ENCODE measurements at places on chromosomes 13 and 19.

DNA sequence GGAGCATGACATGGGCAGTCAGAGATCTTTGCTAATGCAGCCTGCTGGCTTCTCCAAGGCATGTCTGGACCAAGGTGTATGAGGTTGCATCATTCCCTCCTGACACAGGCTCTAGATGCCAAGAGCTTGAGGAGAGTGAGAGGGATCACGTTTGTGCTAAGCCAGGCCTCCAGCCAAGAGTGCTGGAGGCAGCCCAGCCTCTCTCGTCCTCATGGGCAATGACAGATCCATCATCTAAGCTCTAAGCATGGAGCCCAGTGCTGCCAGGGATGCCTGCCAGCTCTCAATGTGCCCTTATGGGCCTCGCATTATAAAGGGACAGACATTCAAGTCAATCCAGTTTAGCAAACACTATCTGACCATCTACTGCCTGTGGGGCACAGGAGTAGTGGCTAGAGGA, 136.3 kb upstream of the VSTM2B start:
- no peak for DNase-seq

- no peak for DNase-seq
Observed at GRCh38 chr13:93767917-93768409, 541.4 kb downstream of the GPC6 start.

- DNase-seq = no peak
Observed at GRCh38 chr13:110300090-110300815, 6.7 kb downstream of the COL4A1 start.

GRCh38 chr13:36515466-36515865, 83.2 kb downstream of the CCNA1 start:
- no peak for DNase-seq

DNA sequence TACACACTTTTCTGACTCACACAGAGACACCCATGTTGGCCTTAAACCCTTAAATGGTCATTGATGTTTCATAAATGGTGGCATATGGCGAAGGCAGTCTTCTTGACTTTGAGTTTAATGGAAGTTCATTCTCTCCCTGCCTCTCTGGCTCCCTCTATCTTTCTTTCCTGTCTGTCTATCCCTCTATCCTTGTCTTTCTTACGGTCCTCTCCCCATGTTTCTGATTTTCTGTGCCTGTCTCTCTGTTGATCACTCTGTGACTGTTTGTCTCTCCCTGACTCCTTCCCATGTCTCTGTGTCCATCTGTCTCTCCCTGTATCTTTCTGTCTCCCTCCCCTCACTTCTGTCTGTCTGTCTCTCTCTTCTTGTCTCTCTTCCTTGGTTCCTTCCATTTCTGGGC, 43.2 kb upstream of the SHKBP1 start:
- no peak for DNase-seq

DNA sequence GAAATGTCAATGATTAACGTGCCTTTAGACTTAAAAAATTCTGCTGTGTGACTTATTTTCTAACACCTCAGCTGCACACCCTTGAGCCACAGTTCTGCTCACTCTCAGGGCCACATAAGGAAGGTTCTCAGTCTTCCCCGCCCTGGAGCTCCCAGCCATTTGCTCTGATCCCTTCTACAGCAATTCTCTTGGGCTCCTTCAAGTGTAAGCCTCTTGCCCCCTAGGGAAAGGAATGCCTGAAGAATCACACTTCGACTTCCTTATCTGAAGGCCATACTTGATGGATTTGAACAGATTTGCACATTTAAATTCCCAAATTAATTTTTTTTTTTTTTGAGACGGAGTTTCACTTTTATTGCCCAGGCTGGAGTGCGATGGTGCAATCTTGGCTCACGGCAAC, 44.2 kb downstream of the RASA3 start:
- DNase-seq = no peak

DNA sequence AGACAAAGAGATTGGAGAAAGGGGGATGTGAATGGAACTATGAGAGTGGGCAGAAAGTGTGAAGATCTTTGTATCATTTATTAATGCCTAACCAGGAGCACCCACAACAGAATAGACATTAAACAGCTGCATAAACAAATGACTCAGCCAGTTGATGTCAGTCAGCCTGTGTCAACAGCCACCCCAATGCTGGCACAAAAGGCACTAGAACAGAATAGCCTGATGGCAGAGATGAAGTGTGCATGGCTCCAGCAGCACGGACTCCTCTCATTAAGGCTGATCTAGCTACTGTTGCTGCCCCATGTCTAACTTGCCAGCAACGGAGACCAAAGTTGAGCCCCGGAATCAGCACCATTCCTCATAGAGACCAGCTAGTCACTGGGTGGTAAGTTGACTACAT, 7.8 kb downstream of the CPB2 start:
- DNase-seq = no peak

- DNase-seq = no peak
Observed at GRCh38 chr13:83184150-83184475, 698.2 kb downstream of the SLITRK1 start.

DNA sequence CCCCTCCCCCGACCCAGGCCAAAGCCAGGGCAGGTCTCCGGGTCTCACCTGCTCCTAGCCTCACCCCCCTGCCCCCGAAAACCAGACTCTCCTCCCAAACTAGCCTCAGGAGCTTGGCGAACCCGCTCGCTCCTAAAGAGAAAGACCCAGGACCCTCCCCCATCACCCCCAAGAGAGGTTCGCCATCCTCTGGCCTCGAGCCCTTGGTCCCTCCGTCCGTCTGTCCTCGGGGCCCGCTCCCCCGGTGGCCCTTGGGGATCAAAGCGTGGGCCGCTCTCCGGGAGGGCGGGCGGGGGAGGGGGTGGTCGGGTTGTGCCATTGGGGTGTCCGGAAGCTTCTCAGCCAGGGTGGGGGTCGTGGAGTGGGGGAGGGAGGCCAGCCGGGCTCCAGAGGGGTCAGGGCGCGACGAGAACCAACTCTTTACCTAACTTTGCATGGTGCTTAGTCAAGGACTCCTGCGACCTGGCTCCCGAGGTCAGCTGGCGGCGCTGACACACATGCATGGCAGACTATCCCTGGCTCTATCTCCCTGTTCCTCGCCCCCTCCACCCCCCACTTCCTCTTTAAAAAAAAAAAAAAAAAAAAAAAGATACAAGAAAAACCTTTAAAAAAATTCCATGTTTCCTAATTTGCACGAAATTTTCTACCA, 15.6 kb downstream of the SMIM24 start:
- DNase-seq = no peak

DNA sequence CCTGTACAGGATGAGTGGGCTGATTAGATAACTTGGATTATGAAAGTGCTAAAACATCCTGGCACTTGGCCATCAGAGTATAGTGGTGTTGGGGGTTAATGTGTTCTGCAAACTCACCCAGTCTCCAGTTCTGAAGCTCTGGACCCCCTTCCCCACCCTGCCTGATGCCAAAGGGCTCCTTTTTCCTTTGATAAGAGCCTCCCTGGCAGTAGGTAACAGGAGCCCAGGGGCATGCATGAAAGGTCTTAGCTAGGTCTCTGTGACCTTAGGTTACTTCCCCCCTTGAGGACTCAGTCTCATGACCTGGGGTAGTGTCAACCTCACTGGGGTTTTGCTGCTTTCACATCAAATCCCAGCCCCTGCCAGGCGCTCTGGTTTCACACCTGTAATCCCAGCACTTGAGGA, 2.5 kb downstream of the RPS28 start:
- no peak for DNase-seq

DNA sequence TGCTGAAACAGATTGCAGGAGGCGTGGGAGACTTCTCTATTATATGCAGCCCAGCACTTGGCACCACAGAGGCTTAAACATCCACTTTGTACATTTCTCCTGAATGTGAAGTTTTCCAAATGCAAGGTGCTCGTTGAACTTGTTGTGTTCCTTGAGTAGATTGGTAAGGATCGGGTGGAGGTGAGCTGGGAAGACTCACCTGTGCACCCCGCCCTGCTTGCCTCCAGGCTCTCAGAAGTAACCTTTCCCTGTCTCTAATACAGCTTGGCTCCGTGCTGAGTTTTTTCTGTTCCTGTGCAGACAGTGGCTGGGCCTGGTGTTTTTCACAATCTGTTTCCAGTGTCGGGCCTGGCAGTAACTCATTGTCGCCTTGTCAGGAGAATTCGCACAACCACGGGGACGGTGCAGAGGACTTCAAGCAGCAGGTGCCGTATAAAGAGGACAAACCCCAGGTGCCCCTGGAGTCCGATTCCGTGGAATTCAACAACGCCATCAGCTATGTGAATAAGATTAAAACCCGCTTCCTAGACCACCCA, 12.3 kb downstream of the SIN3B start:
- DNase-seq = no peak

- no peak for DNase-seq
Observed at GRCh38 chr19:5166262-5166661, 174.3 kb downstream of the PTPRS start.

DNA sequence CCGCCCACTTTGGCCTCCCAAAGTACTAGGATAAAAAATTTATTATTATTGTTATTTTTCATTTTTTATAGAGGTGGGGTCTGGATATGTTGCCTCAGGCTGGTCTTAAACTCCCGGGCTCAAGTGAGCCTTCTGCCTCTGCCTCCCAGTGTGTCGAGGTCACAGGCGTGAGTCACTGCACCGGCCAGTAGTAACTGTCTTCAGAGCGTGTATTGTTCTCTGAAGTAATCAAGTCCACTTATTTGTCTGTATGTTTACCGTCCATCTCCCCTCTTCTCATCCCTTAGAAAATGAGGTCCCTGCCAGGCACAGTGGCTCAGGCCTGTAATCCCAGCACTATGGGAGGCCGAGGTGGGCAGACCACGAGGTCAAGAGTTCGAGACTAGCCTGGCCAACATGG, 18.2 kb upstream of the SULT2B1 start:
- DNase-seq = no peak

DNA sequence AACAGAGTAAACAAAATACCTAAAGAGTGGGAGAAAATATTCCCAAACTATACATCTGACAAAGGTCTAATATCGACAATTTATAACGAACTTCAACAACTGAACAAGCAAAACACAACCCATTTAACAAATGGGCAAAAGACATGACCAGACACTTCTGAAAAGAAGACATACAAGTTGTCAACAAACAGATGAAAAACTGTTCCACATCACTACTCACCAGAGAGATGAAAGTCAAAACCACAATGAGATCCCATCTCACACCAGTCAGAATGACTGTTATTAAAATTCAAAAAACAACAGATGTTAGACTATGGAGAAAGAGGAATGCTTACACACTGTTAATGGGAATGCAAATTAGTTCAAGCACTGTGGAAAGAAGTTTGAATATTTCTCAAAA, 233.8 kb upstream of the EDNRB start:
- no peak for DNase-seq

DNA sequence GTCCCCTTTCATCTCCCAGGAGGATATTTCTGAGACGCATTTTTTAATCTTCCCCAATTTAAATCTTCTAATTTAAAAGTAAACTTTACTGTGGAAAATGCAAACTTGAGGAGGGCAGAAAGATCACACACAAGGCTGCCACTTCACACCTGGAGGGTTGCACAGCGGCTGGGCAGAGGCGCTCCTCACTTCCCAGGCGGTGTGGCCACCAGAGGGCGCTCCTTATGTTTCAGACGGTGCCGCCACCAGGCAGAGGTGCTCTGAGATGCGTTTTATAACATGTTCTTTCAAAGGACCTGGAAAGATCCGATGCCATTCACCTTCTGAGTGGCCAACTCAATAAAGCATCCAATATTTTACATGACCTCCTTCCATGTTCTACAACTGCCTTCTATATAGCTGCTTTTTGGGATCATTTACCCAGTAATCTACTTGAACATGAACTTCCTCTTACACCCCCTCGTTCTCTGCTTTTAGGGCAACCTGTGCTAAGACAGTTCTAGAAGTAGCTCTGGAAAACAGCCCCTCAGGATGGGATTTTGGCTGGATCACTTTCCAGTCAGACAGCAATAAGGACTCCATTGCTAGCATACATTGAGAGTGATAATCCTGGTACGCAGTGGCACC, 14.8 kb upstream of the MTUS2 start:
- DNase-seq = no peak

GRCh38 chr19:47408156-47408938, 11.0 kb downstream of the MEIS3 start:
- DNase-seq = no peak

- DNase-seq = no peak
Observed at GRCh38 chr19:8611877-8612806, 1.6 kb upstream of the ADAMTS10 start.

DNA sequence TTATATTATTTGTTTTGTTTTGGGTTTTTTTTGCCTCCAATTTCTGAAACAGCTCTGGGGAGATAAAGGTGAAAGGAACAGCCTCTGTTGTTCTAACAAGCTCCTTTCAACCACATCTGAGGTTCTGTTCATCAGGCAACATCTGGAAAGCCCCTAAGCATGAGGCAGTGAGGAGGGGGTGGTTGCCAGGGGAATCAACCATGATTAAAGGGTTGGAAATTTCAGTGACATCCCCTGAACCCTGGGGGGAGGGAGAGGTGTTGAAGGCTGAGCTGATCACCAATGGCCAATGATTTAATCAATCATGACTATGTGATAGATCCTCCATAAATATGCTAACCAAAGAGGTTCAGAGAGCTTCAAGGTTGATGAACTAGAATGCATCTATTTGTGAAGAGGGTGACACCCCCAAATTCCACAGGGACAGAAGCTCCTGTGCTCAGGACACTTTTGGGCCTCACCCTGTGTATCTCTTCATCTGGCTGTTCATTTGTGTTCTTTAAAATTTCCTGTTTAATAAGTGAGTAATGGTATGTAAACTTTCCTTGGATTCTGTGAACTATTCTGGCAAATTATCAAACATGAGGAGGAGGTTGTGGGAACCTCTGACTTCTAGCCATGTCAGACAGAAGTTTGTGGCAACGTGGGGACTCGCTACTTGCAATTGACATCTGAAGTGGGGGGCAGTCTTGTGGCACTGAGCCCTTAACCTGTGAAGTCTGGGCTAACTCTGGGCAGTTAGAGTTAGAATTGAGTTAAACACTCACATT, 221.3 kb downstream of the NHLRC3 start:
- no peak for DNase-seq

DNA sequence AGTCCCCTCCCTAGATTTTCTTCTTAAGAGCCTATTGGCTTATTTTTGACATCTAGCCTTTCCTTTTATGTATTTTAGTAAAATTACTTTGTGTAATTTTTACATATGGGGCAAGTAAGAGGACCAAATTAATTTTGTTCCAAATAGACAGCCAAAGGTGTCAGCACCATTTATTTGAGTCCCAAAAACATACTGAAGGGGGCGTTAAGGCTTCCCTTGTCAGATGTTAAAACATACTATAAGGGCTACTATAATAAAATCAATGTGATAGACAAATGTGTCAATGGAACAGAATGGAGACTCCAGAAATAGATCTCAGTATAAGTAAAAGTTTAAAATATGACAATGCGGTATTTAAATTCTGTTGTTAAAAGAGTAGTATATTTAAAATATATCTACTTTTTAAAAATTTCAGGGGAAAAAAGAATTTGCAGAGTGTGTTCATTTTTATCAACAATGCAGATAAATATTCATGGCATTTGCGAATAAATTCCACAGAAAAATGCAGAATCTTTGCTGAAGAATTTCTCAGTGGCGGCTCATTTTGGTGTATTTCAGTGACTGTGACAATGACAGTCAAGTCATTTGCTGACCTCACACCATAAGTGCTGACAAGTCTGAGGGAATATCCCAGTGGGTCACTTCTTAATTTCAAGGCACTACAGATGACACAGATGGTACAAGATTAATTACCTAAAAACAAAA, 133.7 kb downstream of the MTUS2 start:
- no peak for DNase-seq

- DNase-seq = no peak
Observed at GRCh38 chr13:42266473-42266872, 5.5 kb upstream of the AKAP11 start.

- DNase-seq = no peak
Observed at GRCh38 chr19:10089801-10090375, 3.8 kb downstream of the SHFL start.

- DNase-seq = no peak
Observed at GRCh38 chr13:111947026-111947810, 119.7 kb upstream of the SOX1 start.

Data from CD4-positive, alpha-beta T cell treated with Interferon gamma for 1 hour (primary cell).